Activated CD8-positive, alpha-beta memory T cell treated with anti-CD3 and anti-CD28 coated beads, Interleukin-2, amount 10 ng/mL, durations not matched to agents 7 days and 5 days (primary cell): ENCODE measurements at places on chromosomes 5 and 9. TPM values are rescaled to one million over a fixed set of nuclear protein-coding genes. Genes with fewer than 3 reads are reported as not detected.

GRCh38 chr9:22046243-22046885, 37.3 kb upstream of the CDKN2B start:
- no peak overlapping the region for H3K4me3 ChIP-seq
- H3K4me1 ChIP-seq, result peaks cover 38% of the 10 kb centered on the region
- peaks cover 10% of the 10 kb centered on the region for H3K36me3 ChIP-seq
- H3K27ac ChIP-seq, result no peak overlapping the region

GRCh38 chr5:141778206-141778605, 96.2 kb upstream of the ARAP3 start:
- H3K27me3 ChIP-seq, result peaks cover 7% of the 10 kb centered on the region
- no peak overlapping the region for H3K4me3 ChIP-seq
- no peak overlapping the region for H3K27ac ChIP-seq
- H3K4me1 ChIP-seq, result no peaks in the 10 kb centered on the region

GRCh38 chr9:122058709-122059108, 34.4 kb downstream of the TTLL11 start:
- H3K4me3 ChIP-seq, result no peak overlapping the region
- H3K27me3 ChIP-seq, result no peaks in the 10 kb centered on the region
- no peak for DNase-seq
- H3K4me1 ChIP-seq, result no peaks in the 10 kb centered on the region

DNA sequence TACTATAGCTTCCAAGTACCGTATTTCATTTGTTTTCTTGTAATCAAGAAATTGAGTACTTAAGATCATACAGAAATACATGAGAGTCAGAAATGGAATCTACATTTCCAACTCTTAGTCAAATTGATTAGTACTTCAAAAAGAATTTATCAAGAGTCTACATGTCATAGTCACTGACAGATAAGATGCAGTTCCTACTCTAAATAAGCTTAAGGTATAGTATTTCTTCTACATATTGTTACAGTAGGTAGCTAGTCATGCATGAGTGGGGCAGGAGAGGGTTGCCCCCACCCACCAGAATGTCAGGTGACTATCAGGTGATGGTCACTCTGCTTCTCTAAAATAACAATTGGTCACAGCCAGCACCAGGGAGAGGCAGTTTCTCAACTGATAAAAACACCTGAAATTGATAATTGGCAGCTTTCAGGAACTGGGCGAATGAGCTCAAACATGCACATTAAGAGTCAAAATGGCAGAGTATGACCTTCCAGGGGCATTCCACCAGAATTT, 2.9 kb downstream of the BAAT start:
- no peak for DNase-seq
- peaks cover 6% of the 10 kb centered on the region for H3K27me3 ChIP-seq
- H3K4me1 ChIP-seq, result no peaks in the 10 kb centered on the region
- H3K27ac ChIP-seq, result no peak overlapping the region
- H3K4me3 ChIP-seq, result no peak overlapping the region
- peaks cover 13% of the 10 kb centered on the region for H3K36me3 ChIP-seq

ANKRD31 gene
- total RNA-seq, result 0.28 TPM

TAF1L gene
- total RNA-seq, result not detected

WWC1 gene
- 0.30 TPM for total RNA-seq
